ENCODE measurements at places on chromosomes 5 and 9.

DNA sequence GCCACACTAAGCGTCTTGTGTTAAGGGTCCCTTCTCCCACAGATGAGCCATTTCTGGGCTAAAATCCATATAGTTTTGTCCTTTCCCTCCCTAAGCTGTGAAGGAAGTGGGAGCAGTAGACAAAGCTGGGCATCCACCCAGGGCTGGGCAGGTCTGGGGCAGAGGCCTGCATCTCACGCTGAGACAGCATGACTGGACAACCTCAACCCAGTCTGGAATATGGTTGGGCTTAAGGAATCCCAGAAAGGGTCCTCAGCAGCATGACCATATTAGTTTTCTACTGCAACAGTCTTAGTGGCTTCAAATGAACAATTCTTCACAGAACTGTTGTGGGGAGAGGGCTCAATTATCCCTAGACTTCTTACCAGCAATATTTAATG, 173.8 kb downstream of the AUH start:
- no peak for DNase-seq

DNA sequence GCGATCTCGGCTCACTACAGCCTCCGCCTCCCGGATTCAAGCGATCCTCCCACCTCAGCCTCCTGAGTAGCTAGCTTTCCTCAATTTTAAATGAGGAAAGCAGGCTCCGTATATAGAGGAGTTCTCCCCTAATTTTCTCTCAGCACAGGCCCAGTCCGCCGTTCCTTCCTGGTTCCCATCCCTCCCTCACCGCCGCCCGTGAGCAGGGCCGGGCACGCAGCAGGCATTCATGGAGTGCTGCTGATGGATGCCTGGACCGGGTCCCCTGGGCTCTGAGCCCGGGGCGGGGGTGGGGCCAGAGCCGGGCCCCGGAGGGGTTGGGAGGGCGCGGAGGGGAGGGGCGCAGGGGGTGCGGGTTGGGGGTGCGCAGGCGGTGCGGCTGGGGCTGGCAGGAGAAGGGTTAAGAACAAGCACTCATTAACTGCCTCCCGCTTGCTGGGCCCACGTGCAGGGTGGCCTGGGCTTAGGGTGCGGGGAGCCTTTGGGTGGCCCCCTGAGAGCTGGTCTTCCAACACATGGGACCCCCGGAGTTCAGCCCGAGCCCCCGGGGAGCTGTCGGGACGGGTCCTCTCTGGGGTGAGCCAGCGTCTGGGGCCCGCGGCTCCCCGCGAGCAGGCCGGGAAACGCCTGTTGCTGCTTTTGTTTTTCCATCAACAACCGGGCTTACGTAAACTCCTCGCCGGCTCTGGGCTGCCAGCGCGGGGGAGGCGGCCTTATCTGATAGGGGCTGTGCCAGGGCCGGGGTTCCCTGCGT, 33.7 kb downstream of the LHX2 start:
- DNase-seq, result peak; percentile 59

- DNase-seq, result no peak
Measured at GRCh38 chr5:67732921-67733320, 482.6 kb upstream of the PIK3R1 start.

DNA sequence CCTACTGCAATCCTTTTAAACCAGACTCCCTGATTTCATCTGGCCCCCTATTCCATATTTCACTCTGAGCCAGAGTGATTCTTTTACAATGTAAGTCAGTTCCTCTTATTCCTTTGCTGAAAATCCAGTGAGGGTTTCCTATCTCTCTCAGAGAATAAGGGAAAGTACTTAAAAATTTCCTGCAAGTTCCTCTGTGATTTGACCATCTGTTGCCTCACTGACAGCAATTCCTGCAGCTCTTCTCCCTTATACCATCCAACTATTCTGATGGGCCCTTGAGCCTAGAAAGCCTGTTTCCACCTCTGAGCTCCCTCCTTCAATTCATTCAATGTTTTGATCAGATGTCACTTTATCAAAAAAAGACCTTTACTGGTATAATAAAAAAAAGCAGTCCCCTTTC, 317.1 kb upstream of the CCNH start:
- no peak for DNase-seq

DNA sequence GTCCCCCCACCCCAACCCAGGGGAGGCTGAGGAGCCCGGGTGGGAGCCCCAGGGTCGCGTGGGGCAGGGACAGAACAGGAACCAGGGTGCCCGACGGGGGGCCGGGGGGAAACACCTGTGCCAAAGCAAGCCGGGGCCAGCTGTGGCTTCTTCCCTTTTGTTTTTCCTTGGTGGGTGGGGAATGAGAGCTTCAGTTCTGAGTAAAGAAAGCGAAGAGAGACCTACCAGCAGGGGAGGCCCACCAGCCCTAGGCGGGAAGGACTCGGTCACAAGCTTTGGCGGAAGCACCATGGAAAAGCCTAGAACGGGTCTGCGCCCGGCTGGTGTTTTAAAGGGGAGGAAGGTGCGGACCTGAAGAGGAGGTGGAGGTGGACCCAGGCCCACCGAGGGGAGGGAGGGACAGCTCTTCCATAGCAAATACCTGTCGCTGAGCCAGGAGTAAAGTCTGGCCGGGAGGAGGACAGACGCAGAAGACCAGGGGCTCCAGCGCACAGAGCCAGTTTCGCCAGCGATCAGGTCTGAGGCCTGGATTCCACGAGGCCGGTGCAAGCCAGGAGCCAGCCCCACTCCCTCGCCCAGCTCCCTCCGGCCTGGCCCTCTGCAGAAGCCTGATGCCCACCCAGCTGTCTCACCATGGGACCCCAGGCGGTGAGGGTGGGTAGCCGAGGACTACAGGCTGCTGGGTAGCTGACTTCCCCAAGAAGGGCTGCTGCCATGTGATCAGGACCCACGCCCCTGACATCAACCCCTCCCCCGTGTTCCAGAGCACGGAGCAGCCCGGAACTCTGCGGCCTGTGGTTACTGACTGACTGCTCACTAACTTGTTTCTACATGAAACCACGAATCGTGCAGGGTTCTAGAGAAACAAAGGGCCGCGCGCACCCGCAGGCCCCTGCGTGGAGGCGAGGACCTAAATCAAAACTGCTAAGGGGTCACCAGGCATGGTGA, 849 bp upstream of the MGAT1 start:
- no peak for DNase-seq

DNA sequence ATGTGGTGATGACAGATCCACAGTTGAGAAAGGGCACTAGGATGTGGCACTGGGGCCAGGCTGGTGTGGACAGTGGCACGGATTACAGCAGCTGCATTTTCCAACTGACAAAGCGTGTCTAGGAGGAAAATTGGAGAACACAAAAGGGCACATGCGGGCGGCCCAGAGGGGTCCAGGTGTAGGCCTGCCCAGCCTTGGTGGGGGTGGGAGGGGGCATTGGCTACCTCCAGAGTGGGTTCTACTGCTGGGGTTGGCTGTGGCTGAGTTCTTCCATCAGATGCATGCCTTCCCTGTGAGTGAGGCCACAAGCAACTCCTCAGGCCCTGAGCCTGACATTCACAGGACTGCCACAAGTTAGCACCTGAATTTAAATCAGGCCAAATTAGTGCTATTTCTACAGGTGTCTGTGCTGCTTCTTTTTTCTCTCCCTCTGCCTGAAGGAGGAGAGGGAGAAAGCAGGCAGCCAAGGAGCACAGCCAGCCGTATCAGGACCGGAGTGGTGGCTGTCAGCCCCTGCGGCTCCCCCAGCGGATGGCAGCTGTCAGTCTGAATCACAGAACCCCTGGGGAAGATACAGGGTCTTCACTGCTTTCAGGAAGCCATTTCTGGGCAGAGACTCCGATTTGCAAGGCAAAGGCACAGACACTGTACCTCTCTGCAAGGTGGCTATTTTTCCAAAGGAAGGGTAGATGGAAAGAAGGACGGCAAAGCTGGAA, 464.2 kb downstream of the SPOCK1 start:
- DNase-seq, result no peak

DNA sequence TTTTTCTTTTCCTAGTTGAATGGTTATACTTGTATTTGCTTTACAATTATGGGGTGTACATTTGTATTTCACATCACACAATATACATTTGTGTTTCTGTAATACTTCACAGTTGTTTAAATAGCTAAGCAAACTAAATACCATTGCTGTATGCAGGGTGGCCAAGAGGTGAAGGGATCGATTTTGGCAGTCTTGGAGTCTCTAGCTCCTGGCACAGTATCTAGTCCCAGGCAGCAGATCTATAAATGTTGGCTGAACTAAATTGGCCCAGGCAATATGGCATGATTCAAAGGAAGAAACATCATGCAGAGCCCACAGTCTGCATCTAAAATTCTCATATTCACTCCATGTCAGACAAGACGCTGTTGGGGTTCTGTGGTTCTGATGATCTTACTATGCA, 110.1 kb upstream of the GPBP1 start:
- no peak for DNase-seq

Measured in HuH-7.5 (cell line).